ENCODE measurements at places on chromosomes 6 and 20. TPM values are rescaled to one million over a fixed set of nuclear protein-coding genes. Genes with fewer than 3 reads are reported as not detected.
A peak's percentile ranks its signal among the peaks of the same experiment; 100 is the strongest.

GRCh38 chr20:43825051-43825402 lies 89.6 kb upstream of the TOX2 start:
- DNase-seq: no peak

DNA sequence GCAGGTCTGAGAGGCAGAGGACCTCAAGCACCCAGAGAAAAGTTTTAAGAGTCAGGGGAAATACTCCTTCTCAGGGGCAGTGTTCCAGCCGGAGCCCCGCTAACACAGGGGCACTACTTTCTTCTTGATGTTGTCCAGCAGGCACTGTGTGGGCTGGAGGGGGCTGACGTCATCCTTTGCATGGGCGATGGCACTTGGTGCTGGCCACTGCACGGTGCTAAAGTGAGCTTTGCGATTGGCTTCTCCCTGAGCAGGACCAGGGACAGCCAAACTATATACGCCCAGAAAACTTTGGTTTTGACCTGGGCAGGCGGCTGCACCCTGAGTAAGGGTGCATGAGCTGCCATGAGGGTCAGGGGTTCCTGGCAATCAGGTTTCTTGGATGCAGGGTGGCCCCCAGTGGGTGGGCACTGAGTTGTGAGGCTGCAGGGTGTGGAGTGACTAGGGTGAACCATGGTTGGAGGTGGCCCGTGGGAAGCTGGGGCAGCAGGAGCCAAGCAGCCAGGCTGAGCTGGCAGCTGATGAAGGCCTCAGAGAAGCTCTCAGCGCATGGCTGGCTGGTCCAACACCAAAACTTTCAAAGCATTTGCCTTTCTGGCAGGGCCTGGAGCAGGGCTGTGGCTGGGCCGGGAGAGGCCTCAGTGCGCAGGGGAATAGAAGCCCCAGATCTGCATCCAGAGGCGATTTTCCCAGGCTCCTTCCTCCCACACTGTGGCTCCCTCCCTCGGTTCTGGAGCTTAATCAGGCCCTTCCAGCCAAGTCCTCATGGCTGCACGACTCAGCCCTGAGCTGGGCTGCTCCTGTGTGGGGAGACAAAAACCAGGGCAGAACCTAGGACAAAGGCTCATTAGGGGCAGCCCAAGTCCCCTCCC lies 18.3 kb downstream of the MRPS18A start:
- DNase-seq: peak; percentile 81

GRCh38 chr6:104134876-104135275 lies 724.8 kb downstream of the HACE1 start:
- no peak for DNase-seq

DNA sequence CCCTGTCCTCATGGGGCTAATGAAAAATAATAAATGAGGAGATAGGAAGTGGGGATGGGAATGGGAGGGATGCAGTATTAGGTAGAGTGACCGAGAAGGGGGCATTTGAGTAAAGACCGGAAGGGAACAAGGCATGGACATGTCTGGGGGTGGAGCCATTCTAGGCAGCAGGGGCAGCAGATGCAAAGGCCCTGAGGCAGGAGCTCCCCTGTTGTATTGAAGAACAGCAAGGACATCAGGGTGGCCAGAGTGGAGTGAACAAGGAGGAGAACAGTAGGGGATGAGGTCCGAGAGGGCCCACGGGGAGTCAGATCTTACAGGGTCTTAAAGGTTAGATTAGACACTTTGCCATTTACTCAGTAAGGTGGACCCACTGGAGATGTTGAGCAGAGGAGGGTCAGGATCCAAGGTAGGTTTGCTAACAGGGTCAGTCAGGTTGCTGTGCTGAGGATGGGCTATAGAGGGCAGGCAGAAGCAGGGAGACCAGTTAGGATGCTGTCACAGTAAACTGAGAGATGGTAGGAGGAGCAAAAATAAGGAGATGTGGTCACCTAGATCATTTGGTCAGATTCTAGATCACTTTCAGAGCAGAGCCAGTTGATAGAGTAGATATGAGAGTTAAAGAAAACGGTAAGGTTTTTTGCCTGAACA lies 18.7 kb downstream of the TAF8 start:
- no peak for DNase-seq

GRCh38 chr20:22629927-22630326 lies 45.6 kb upstream of the FOXA2 start:
- no peak for DNase-seq

MYLK4 gene
- total RNA-seq: 14.9 TPM

GRCh38 chr20:58571356-58571692 lies 56.1 kb upstream of the APCDD1L start:
- peak; percentile 44 for DNase-seq

PSORS1C2 gene
- total RNA-seq: not detected

DNA sequence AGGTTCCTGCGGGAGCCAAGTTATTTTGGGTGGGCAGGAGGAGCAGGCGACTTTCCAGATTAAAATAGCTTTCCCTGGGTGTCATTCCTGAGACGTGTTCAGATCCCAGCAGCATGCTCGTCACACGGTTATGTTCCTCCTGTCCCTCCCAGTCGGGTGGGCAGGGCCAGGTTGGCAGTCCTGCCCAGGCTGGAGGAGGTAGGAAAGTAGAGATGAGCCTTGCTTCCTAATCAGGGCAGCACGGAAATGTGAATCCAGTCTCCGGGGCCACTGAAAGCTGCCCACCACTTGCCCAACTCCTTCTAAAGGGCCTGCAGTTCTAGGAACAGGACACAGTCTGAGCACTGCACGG lies 137.0 kb downstream of the MRPL14 start:
- peak; percentile 76 for DNase-seq

GRCh38 chr6:9711365-9711764 lies 703.5 kb downstream of the TFAP2A start:
- DNase-seq: no peak

DNA sequence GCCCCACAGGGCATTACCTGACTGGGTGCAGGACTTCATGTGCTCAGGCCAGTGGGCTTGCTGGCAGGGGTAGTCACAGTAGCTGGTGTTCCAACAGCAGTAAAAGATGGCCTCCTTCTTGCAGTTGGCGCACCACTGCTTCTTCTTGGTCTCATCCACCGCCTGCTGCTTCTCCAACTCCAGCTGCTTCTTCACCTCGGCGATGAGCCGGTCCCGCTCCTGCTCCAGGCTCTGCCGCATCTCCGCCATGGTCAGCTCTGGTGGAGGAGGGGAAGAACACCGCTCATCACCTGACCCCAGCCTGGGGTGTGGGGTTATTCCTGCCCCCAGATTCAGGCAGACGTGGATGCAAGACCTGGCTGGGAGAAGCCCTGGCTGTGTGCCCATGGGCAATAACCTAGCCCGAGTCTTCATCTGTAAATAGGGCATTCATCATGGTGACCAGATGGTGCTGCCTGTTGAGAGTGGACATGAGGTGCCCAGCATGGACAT lies 132.2 kb downstream of the ZMYND8 start:
- no peak for DNase-seq

DNA sequence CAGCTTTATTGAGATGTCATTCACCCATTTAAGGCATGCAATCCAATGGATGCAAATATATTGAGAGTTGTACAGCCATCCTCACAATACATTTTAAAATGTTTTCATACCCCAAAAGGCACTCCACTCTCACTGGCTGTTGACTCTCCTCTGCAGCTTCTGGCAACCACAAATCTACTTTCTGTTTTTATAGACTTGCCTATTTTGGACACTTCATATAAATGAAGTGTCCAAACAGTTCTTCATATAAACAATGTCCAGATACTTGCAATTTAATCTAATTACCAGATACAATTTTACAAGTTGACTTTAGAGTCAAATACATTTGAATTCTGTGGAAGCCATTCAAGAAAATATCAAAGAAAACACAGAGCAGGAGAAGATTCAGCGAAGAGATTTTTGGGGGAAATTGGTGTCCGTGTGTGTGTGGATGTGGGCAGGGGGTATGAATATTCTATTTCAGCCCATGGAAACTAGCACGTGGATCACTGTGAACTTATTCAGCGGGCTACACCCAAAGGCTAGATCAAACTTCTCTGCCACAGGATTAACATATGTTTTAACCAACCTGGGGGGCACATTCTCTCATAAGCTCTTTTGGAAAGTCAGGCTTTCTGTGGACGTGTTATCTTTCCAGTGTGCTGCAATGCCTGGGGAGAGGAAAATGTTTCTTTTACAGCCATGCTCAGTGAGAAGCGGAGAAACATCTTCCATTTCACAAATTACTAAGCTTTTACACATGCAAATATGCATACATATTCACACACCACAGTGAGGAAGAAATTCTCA lies 73.9 kb downstream of the PLG start:
- DNase-seq: peak; percentile 59

- DNase-seq: no peak
These were observed 19.6 kb downstream of the RPP21 start for GRCh38 chr6:30364591-30364990.

GRCh38 chr20:63036291-63036690 lies 29.5 kb upstream of the BHLHE23 start:
- no peak for DNase-seq

GRCh38 chr6:97294451-97294850 lies 11.4 kb upstream of the MMS22L start:
- DNase-seq: peak; percentile 8

DNA sequence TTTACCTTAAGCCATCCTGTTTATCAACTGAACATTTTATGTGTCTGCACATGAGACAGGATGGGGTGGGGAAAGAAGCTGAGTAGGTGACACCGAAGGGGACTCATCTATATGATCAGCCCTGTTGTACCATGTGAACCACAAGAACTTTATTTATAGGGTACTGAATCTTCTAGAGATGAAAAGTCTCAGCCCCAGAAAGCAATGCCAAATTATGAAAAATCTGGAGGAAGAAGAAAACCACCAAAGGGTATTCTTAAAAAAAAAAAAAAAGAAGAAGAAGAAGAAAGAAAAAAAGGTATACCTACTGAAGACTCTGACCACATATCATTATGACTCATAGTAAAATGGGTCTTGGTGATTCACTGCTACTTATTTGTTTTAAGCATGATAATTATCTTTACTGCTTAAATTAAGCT lies 39.8 kb upstream of the HBS1L start:
- no peak for DNase-seq

DNA sequence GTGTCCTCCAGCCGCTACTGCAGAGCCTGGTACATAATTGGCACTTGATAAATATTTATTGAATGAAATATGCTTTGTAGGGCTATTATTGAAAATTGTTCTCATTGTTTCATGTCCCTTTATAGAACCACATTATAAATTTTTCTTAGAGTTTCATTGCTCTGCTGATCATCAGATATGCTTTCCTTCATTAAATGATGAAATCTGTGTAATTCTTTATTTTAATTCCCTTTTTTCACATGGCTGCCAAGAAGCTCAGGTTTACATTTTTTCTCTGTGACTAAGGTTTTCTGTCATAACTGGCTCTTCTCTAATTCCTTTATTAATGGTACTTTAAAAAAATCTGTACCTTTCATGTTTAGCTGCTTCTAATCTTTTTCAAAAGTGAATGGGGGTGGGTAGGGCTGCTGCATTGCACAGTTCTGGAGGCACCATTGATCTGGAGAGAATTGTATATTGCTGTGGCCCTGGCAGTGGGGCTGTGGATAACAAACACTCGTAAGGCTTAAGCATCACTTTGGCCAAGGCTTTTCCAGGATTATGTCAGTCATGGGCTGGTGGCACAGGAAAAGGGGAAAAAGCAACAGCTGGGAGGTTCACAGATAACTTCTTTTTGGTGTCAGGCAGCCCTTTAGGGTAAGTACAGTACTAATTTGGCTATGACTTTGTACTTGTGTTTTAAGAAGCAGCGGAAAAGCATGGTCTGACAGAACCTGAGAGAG lies 43.8 kb downstream of the ARFGEF2 start:
- DNase-seq: no peak

CLPSL2 gene
- total RNA-seq: not detected
